ENCODE measurements at places on chromosomes 13 and 19.

- no peak for DNase-seq
These were observed 32.4 kb downstream of the DHRS12 start for GRCh38 chr13:51771418-51772104.

GRCh38 chr13:104281910-104282309 is 1215.7 kb upstream of the SLC10A2 start:
- no peak for DNase-seq

DNA sequence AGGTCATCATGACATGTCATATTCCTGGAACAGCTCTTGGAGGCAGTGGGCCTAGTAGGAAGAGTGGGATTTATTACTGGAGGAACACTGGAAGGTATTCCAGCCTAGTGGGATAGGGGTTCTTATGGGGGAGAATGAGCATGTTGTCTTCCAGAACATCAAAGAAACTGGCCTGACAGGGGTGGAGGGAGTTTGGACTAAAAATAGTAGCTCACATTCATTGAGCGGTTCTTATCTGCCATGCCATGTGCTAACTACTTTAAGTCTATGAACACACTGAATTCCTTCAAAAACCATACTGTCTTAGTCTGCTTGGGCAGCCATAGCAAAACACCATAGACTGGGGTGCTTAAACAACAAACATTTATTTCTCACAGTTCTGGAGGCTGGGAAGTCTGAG is 413.6 kb downstream of the HS6ST3 start:
- DNase-seq: no peak

DNA sequence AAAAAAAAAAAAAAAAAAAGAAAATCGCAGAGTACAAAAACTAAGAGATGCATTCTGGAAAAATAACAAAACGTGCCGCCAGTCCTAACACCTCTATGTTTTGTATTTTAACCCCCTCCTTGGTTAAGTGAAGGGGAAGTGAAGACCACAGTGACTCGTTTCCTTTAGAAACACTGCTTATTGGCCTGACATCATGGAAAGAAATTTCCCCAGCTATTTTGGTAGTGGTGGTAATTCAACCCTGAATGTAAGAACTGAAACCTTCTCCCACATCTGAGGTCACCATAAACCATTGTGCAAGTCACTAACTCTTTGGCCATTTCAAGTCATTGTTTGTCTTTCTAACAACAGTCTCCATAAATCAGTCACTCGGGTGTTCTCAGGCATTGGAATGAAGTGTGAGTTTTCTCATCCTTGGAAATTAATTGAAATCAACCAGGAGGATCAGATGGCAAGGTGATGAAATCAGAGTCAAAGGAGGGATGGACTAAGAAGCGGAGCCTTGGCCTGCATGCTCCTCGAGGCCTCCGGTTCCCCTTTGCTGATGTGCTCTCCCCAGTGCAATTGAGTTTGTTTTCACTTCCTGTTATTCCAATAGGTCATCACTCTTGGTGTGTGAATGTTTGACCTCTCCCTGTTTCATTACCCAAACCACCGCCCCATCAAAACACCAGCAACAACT is 443.9 kb downstream of the FGF9 start:
- peak; percentile 74 for DNase-seq

- DNase-seq: no peak
These were observed 111.5 kb upstream of the DIAPH3 start for GRCh38 chr13:60275208-60275607.
